ENCODE measurements at places on chromosomes 11 and 22.

- DNase-seq = no peak
Measured at GRCh38 chr11:2803186-2804091, 82.1 kb downstream of the CDKN1C start.

GRCh38 chr22:38298312-38299005 is 18.8 kb downstream of the CSNK1E start:
- DNase-seq = peak; percentile 57

GRCh38 chr11:125593114-125593820 is 615 bp downstream of the STT3A start:
- DNase-seq = no peak

DNA sequence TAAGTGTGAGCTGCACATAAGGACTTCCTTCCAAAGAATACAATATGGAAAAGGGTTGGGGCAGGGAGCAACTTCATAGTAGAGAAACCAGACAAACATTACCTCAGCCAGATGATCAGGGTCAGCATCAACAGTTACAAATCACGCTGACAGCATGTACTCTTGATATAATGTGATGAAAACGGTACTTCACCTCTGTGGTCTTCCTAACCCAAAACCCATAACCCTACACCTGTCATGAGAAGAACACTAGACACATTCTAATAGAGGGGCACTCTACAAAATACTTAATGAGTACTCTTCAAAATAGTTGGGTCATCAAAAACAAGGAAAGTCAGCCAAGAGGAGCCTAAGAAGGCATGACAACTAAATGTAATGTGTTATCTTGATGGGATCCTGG is 43.9 kb downstream of the RRAS2 start:
- DNase-seq = no peak

- DNase-seq = no peak
Measured at GRCh38 chr22:46024136-46024840, 47.3 kb upstream of the WNT7B start.

GRCh38 chr22:38843201-38843656 is 599 bp downstream of the NPTXR start:
- peak; percentile 58 for DNase-seq

DNA sequence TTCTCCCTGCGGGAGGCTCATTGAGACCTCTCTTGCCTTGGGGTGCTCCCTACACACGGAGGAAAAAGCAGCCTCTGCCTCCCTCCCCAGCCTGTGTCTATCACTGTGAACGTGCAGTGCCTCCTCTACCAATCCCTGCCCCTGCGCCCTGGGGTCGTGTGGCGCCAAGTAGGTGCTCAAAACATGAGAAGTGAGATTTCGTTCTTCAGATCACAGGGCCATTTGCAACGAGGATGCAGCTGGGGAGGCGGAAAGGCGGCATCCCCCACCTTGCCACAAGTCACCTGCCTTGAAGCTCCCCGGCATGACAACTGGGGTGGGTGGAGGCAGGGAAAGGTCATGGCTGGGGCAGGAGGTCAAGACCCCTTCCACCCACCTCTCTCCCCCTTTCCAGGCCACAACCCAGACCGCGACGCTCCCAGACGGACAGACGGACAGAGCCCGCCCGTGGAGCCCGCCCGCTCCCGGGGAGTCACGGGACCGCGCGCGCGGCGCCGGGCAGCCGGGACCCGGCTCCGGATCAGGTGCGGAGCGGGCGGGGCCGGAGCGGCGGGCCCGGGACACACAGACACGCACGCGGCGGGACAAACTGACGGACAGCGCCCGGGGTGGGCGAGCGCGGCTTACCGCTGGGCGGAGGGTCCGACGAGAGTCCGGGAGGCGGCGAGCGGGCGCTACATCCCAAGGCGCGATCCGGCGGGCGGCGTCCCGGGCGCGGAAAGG is 485 bp downstream of the KCNJ4 start:
- DNase-seq = peak; percentile 35

- no peak for DNase-seq
Measured at GRCh38 chr11:15286465-15286864, 171.7 kb downstream of the INSC start.

DNA sequence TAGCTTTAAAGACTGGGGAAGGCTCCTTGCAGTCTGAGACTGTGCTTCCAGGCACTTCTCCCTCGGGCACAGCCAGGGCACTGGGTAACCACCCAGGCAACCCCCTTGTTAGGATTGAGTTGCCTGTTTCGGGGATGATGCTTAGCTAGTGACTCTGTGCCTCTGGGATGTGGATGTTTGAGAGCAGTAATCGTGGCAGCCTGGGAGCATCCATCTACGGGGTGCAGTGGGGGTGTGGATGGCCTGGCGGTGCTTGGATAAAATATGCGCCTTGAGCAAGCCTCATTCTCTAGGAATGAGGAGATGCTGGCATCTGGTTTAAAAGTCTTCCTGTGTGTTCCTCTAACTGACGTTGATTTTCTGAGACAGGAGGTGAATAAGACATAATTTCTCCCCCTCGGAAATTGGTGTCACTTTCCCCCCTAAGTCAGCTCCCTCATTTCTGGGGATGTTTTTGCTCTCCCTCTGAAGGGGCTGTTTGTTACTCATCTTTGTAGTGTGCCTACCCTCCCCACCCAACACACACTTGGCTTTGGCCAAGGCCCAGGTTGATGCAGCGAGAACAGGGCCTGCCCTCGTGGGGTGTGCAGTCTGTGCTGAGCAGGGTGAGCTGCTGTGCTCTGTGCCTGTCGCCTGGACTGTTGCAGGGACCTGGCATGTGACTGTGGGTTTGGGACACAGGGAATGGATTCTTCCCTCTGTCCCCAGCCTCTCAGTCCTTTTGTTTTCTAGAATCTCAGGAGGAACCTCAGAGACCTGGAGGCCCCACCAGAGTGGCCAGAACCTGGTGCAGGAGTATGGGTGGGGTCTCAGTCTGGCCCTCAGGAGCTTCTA is 2.0 kb downstream of the GNAZ start:
- DNase-seq = no peak

- no peak for DNase-seq
Measured at GRCh38 chr11:99519095-99519494, 498.3 kb downstream of the CNTN5 start.

DNA sequence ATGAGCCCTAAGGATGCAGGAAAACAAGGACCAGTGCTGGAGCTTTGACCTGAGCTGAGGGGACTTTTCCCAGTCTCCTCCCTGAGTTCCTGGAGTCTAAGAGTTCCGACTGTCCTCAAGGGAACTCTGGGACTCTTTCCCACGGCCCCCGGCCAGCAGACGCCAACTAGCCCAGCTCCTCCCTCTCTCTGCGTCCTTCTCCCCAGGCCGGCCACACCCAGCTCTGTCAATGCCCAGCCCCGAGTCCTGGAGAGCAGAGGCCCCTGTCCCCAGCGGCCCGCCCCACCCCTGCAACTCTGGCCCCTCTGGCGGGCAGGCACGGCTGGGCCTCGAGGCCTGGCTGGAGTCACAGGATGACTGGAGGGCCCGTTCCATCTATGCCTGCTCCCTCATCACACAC is 29.8 kb downstream of the NECTIN1 start:
- DNase-seq = no peak

DNA sequence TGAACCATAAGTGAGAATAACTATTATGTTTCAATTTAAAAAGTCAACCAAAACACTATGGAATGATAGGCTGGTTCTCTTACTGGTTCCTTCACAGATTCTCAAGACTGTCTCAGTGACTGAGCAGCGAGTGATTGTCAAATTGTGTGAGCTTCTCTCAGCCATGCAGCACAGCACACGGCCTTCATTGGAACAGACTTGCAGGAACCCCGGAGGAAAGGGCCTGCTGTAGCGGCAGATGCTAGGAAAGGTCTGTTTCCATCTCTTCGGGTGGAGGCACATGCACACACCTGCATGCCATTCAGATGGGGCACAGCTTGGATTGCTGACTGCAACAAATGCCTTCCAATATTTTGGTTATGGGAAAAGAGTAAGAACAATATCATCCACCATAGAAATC is 741.8 kb downstream of the OPCML start:
- no peak for DNase-seq

- no peak for DNase-seq
Measured at GRCh38 chr11:28243061-28243460, 134.9 kb downstream of the METTL15 start.

DNA sequence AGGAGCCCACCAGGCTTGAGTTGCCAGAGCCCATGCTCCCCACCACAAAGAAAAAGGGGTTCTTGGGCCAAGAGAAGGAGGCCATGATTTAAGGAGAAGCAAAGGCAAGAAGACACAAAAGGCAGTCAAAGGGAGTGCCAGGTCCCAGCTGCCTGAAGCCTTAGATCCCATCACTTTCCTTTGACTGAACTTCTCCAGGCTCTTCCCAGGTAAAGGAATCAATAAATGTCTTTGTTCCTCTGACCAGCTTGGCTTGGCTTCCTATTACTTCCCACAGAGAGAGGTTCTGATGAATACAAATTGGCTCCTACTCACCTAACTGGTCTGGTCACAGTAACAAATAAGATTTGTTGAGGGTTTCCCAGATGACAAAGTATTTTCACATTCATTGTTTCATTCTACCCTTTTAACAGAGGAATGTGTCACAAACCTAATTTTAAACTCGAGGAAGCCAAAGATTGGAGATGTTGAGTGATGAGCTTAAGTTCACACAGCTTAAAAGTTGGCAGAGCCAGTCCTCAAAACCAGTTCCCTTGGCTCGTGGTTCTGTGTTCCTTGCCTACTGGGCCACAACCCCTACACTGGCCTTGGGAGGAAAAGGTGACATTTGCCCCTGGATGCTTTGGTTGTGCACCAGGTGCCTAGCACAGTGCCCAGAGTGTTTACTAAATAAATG is 96.4 kb upstream of the SESN3 start:
- DNase-seq = no peak

- no peak for DNase-seq
Measured at GRCh38 chr22:47793304-47794101, 1031.1 kb downstream of the TBC1D22A start.

DNA sequence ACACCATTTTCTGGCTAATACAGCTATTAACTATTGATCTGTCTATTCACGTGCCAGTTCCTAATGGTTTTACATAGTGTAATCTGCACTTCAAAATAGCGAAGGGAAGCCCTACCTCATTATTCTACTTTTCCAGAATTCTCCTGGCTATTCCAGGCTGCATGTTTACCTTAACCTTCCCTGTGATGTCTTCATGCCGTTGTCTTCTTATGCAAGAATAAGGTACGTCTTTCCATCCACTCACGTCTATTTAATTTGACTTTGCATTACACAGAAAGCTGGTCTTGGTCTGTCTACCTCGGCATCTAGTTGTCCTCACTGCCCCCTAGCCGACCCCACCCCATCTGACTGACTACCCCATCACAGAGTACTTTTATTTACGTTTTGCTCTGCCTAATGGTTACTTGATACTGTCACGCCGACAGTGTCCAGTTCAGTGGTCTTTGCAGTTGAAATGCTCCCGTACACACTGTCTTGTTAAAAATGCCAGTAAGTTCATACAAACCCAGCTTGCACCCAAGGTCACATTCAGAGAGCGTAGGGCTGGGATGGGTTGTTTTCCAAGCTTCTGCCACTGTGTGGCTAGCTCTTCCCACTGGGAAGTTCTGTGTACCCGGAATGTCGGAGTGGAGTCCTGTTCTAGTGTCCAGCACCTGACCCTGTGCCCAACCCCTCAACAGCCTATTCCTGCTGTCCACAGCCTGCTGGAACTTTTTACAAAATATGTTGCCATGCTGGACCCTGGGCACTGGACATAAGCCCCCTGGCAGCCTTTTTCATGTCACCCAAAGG is 15.0 kb downstream of the NEAT1 start:
- DNase-seq = peak; percentile 17

DNA sequence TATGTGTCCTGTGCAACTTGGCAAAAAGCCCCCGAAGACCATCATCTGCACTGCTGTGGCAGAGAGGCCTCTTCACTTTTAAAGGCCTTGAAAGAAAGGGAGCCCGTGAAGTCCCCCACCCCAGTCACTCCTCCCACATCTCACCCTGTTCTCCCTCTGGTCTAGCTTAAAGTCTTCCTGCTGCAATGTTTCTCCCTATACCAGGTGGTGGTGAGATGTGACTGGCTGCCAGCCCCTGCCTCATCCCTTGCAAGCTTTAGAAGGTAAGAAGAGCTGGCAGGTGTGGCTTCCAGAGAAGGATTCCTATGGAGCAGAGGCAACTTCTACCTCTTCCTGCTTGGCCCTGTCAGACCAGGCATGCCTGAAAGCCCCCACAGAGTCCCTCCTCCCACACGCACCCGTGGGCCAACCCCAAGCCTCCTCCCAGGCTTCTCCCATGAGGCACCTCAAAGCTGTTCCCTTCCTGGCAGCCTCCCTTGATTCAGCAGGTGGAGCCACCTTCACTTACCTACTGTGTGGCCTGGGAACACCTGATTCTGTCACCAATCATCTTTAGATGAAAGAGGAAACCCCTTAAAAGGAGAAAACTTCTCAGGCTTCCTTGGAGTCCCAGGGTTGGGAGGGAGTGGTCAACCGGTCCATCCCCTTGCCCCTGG is 4.0 kb upstream of the TRIM29 start:
- DNase-seq = no peak

DNA sequence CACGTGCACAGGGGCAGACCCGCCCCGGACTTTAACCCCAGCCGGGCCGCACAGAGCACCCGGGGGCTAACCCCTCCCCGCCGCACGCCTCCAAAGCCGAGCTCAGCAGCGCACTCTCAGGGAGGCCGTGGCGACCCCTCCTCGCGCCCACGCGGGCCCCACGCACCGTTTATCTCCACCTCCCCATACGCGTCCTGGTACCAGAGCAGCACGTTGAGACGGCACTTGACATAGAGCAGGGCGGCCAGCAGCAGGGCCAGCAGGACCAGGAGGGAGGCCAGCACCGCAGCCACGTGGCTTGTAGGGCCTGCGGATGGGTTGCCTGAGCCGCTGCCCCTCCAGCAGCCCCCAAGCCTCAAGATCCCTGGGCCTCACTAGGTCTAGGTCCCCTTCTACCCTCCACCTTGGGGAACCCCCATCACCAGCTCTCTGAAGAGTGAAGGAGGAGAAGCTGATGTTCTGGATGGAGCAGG is 7.1 kb downstream of the SIGIRR start:
- no peak for DNase-seq

DNA sequence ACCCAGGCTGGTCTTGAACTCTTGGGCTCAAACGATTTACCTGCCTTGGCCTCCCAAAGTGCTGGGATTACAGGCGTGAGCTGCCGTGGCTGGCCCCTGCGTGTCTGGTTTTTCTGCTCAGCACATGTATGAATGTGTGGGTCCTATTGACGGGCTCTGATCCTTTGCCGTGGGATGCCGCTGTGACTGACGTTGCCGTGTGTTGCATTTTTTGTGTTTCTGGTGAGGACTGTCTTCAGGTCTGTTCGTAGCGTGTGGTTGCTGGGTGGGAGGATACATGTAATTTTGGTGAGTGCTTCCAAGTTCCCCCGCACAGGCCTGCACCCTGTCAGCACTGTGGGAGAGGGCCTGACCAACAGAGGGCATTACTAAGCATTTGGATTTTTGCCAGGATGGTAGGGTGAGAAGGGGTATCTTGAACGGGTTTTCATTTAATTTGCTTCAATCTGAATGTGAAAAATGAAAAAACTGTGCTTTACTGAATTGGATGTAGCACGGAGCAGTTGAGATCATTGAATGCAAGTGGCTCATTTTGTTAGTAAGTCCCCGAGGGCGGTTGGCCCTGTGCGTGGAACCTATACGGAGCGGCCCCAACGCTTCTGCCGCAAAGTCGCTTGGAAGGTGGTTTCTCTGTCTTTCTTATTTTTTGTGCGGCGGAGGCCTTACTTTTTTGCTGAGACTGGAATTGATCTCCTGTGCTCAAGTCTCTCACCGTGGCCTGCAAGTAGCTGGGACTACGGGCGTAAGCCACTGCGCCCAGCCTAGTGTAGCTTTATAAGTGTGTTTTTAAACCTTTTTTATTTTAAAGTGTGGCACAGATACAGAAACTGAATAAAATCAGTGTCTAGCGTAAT is 8.2 kb downstream of the ZBED4 start:
- no peak for DNase-seq

Data from activated T-cell treated with anti-CD3 and anti-CD28 coated beads, Interleukin-2, amount 50 U/mL, for 48 hours (primary cell).